ENCODE measurements at places on chromosomes 5 and 9.

GRCh38 chr9:115759426-115759825, 394.2 kb upstream of the PAPPA start:
- no peak for DNase-seq

GRCh38 chr9:121646992-121647391, 4.4 kb upstream of the DAB2IP start:
- DNase-seq: no peak

DNA sequence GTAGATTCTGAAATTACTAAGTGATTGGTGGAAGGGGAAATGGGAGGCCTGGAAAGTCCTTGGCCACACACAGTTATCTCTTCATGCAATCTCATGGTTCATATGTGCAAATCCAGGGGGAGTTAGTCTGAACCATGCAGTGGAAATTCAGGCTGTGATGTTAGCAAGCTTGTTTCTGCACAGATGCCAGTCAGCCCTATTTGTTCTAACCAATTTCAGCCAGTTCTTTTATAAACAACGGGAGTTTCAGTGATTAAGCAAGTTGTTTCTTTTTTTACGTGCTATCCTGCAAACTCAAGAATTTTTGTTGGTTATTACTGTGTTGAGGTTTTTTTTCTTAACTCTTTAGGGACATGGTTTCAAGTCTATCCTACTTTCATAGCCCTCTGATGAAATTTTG, 298.0 kb downstream of the FER start:
- no peak for DNase-seq

- DNase-seq: no peak
Observed at GRCh38 chr9:99509065-99509745, 287.1 kb downstream of the SEC61B start.

DNA sequence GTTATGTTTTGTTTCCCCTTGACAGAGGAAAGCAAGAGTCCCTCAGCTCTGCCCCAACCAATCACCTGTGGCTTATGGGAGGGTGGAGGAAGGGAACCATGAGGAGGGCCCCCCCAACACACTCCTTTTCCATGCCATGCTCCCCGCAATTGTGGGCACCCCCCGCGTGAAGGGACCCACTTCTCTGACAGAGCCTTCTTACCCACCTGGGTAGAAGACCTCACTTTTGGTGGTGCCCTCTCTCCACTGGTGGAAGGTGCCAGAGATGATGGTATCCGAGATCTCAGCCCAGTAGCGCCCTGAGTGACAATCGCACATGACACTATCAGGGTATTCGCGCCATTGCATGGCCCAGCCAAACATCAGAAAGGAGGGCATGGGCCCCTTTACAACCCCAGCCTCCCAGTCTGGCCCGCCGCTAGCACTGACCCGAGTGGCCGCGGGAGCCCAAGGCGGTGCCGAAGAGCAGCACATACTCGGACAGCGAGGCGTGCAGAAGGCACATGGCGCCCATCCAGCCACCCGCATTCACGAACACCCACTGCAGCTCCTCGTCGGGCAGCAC, 714 bp downstream of the SIGMAR1 start:
- no peak for DNase-seq

- DNase-seq: no peak
Observed at GRCh38 chr5:79847561-79847960, 143.5 kb downstream of the MTX3 start.

GRCh38 chr9:89597711-89598362, 7.0 kb upstream of the GADD45G start:
- DNase-seq: no peak

- DNase-seq: peak; percentile 48
Observed at GRCh38 chr5:90096415-90097081, 313.0 kb downstream of the CETN3 start.

- no peak for DNase-seq
Observed at GRCh38 chr5:151070449-151070848, 10.4 kb downstream of the TNIP1 start.

- no peak for DNase-seq
Observed at GRCh38 chr9:76591256-76591950, 132.4 kb downstream of the GCNT1 start.

DNA sequence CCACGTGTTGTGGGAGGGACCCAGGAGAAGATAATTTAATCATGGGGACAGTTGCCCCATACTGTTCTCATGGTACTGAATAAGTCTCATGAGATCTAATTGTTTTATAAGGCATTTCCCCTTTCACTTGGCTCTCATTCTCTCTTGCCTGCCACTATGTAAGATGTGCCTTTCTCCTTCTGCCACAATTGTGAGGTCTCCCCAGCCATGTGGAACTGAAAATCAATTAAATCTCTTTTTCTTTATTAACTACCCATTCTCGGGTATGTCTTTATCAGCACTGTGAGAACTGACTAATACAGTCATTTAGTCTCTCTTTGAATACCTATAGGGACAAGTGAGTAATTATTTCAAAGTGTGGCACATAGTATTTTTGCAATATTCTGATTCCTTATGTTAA, 269.2 kb upstream of the SMARCA2 start:
- no peak for DNase-seq

DNA sequence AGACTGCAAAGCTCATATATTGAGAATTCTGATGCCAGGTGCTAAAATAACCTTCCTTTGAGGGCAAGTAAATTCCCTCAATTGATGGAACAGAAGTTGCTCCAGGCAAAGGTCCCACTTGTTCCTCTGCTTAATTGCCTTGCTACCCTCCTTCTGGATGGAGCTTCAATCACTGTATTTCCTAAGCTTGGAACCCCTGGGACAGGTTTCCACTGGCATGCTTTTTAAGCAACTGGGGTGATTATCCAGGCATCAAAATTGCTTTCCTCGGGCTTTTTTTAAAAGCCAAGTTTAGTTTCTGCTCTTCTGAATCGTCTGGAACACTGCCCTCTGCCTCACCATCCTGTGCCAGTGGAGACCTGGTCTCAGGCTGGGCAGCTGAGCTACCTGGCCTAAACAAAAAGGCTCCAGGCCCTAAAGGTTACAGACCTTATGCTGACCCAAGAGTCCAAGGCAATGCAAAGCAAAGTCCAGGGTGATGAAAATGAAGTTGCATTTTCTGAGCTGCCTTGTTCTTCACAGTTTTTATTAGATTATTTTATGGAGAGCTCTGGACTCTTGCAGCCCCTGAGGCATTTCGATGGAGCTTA, 167.9 kb upstream of the CD180 start:
- DNase-seq: no peak

- no peak for DNase-seq
Observed at GRCh38 chr9:26131886-26132285, 453.6 kb upstream of the TUSC1 start.

DNA sequence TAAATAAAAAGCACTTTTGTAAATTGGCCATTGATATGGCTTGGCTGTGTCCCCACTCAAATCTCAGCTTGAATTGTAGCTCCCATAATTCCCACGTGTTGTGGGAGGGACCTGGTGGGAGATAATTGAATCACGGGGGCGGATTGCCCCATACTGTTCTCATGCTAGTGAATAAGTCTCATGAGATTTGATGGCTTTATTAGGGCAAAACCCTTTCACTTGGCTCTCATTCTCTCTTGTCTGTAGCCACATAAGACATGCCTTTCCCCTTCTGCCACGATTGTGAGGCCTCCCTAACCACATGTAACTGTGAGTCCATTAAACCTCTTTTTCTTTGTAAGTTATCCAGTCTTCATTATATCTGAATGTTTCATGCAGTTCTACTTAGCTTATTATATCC, 153.2 kb downstream of the TARS1 start:
- no peak for DNase-seq

GRCh38 chr9:70811638-70812037, 309.8 kb downstream of the TRPM3 start:
- DNase-seq: no peak

- no peak for DNase-seq
Observed at GRCh38 chr5:141518618-141519015, 29.7 kb downstream of the PCDHGC5 start.

DNA sequence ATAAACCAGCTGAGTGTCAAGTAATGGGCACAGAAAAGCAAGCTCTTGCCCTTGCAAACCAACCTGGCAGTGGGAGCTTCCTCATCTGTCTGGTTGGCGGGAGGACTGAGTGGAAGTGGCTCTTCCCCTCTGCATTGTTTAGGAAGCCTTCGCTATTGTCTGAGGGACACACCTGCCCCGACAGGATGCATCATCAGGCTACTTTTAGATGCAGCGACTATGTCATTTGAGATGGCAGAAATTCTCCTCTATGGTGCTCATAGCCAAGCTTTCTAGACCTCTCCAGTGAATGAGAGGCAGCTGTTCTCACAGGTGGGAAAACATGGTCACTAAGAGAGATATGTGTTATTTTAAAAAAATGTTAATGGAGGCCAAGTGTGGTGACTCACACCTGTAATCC, 104.0 kb downstream of the DOCK8 start:
- no peak for DNase-seq

- no peak for DNase-seq
Observed at GRCh38 chr9:127422133-127422782, 1.9 kb upstream of the ZNF79 start.

All from kidney epithelial cell (primary cell).